ENCODE measurements at places on chromosomes 3 and 15.

- no peak for DNase-seq
Measured at GRCh38 chr3:15436246-15436645, 8.8 kb downstream of the EAF1 start.

GRCh38 chr3:113829576-113830354 lies 8.8 kb upstream of the GRAMD1C start:
- DNase-seq = no peak

DNA sequence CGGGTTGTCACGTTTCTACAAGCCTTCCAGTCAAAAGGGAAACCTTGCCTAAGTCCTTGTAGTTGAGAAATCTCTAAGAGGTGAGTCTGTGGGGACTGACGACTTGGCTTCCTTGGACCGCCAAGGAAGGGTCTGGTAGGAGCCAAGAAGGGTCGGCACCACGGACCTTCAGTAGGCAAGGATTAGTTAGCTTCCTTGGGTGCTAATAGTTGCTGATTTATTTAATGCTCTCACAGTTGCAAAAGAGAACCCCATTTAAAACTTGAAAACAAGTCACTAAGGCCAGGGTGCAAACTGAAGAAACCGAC lies 361 bp upstream of the LCMT2 start:
- DNase-seq = no peak

GRCh38 chr3:152858170-152858800 lies 23.4 kb downstream of the P2RY1 start:
- DNase-seq = no peak

- DNase-seq = no peak
Measured at GRCh38 chr15:52241489-52241888, 50.3 kb upstream of the GNB5 start.

DNA sequence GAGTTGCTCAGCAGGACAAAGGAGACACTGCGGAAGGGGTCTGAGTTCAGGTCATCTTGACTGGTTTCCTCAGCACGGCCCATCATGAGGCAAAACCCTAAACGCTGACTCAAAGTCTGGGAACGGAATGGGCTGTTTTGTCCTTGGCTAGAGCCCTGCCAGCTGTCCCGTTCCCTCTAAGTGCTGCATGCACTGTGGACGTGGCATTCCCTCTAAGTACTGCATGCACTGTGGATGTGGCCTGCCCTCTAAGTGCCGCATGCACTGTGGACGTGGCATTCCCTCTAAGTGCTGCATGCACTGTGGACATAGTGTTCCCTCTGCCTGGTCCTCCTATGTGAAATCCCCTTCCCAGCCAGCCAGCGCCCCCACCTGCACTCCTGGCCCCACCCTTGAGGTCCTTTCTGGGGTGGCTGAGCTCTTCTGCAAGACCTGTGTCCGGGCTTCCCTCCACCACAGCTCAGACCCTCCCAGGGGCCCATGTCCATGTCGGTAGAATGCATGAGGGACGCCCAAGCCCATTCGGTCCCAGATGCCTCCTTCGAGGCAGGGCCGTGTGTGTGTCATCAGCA lies 36.7 kb downstream of the TM2D3 start:
- DNase-seq = no peak

- no peak for DNase-seq
Measured at GRCh38 chr15:98713585-98714001, 65.3 kb downstream of the IGF1R start.

DNA sequence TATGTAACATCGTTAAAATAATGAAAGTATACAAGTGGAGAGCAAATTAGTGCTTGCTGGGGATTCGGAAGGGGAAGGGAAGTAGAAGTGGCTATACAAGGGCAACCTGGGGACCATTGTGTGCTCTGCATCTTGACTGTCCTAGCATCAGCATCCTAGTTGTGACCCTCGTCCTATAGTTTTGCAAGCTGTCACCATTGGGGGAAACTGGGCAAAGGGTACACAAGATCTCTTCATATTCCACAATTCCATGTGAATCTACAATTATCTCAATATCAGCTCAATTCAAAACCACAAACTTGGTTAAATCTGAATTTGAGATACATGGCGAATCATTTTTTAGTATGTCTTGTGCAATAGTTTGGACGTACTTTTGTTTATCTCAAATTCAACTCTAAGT lies 30.9 kb downstream of the WNT7A start:
- no peak for DNase-seq

DNA sequence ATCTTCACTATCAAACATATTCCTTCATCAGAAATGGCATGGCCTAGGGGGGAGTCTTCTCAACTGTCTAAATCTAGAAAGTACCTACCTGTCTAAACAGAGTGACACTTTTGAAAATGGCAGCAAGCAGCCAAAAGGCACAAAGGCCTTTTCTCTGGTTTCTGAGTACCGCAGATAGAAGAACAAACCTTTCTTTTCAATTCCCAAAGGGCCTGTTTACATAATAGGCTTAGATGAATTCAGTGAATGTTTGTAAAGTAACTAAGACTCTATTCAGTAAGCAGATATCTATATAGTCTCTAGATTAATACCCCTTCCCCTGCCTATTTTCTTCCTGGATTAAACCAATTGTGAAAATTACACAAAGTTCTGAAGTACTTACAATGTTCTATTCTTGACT lies 7.1 kb downstream of the MYEF2 start:
- DNase-seq = no peak

- no peak for DNase-seq
Measured at GRCh38 chr3:118292841-118293240, 741.8 kb downstream of the IGSF11 start.

- DNase-seq = no peak
Measured at GRCh38 chr3:188361888-188362287, 207.9 kb downstream of the LPP start.

DNA sequence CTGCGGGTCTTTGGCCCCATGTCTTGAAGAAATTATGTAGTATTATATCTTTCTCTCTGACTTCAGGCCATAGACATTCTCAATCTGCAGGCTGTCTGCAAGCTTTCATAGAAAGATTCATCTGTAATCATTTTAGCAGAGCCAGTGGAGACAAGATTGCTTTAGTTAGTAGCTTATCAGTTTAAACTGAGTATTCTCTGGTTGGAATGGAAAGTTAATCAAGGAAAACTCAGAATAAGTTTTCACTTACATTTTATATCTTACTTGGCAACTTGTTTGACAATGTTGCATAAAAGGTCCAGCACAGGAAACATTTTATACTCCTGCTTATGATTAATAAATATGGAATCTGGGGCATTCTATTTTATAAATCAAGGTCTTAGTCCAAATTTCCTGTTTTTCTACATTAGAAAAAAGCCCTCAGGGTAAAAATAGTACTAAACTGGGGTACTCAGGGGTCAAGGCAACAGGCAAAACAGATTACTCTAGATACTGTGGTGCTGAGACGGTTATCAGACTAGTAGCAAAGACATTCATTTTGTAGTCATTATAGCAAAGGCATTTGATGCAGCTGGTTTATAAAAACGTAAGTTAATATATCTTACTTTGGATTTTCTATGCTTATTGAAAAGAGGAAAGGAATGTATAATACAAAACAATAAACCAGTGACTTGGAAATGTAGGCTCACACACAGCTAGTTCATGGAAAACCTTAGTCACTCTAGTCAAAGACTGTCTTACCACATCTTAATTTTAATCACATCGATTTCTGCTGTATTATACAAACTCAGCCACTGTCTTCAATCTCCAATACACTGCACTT lies 45.2 kb upstream of the FILIP1L start:
- DNase-seq = no peak

- DNase-seq = no peak
Measured at GRCh38 chr3:119352863-119353527, 58.8 kb downstream of the ARHGAP31 start.

GRCh38 chr15:56598991-56599390 lies 134.1 kb upstream of the MNS1 start:
- no peak for DNase-seq

DNA sequence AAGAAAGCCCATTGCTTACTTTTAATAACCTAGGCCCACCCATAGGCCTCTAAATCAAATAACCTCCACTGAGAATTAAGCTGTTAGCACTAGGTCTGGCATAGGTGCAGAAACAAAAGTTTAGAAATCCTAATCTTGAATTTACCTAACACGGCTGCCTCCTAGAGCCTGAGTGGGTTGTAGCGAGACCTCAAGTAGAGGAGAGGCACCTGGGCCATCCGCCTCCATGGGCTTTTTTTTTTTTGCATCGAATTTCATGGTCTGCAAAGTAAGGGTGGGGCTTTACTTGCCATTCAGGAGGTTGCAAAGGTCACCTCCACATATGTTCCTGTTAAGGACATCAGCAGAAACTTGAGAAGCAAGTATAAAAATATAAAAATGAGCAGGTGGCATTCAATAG lies 6.6 kb upstream of the TPM1 start:
- DNase-seq = no peak

GRCh38 chr15:96346409-96346970 lies 16.0 kb downstream of the NR2F2 start:
- DNase-seq = no peak

GRCh38 chr3:44342176-44342790 lies 3.7 kb downstream of the TCAIM start:
- DNase-seq = no peak

DNA sequence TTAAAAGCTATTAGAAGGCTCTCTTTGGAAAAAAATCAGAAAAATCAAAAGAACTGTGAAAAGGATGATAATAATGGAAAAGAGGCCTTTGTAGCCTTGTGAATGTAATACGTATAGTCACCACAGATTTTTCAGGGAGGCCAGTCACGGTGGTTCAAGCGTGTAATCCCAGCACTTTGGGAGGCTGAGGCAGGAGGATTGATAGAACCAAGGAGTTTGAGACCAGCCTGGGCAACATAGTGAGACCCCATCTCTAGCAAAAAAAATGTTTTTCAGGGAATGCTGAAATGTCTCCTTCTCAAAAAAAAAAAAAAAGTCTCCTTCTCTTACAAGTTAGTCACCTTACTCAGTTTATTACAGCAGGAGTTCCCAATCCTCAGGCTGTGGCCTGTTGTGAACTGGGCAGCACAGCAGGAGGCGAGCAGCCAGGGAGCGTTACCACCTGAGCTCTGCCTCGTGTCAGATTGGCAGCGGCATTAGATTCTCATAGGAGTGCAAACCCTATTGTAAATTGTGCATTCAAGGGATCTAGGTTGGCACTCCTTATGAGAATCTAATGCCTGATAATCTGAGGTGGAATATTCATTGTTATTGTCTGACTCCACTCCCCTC lies 15.9 kb downstream of the ARIH1 start:
- no peak for DNase-seq

DNA sequence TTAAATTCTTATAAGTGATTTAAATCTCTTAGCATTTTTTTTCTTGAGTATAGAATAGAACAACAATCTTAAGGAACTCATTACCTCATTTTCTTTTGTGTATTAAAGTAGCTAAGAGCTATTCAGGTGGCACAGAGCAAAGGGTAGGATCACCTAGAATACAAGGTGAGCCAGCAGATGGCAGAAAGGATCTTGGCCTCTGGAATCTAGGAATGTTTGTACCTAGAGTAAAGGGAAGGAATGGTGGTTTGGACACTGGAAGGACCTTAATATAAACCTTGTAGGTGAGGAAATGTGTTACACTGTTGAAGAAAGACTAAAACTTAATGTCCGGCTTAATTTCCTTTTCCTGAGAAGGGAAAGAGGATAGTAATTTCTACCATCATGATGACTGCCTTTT lies 89.0 kb downstream of the GHSR start:
- DNase-seq = no peak

GRCh38 chr15:65553691-65554090 lies 23.4 kb downstream of the HACD3 start:
- no peak for DNase-seq

- DNase-seq = no peak
Measured at GRCh38 chr3:190631295-190631694, 117.4 kb downstream of the IL1RAP start.

Data from stimulated activated CD4-positive, alpha-beta T cell treated with anti-CD3 and anti-CD28 coated beads, Interleukin-1b, Interleukin-23, amount 100 ng/mL, for 4 hours (primary cell).